ENCODE measurements at places on chromosomes 3 and 15. TPM values are rescaled to one million over a fixed set of nuclear protein-coding genes. Genes with fewer than 3 reads are reported as not detected.

GOLGA8R gene
- not detected for total RNA-seq

DNA sequence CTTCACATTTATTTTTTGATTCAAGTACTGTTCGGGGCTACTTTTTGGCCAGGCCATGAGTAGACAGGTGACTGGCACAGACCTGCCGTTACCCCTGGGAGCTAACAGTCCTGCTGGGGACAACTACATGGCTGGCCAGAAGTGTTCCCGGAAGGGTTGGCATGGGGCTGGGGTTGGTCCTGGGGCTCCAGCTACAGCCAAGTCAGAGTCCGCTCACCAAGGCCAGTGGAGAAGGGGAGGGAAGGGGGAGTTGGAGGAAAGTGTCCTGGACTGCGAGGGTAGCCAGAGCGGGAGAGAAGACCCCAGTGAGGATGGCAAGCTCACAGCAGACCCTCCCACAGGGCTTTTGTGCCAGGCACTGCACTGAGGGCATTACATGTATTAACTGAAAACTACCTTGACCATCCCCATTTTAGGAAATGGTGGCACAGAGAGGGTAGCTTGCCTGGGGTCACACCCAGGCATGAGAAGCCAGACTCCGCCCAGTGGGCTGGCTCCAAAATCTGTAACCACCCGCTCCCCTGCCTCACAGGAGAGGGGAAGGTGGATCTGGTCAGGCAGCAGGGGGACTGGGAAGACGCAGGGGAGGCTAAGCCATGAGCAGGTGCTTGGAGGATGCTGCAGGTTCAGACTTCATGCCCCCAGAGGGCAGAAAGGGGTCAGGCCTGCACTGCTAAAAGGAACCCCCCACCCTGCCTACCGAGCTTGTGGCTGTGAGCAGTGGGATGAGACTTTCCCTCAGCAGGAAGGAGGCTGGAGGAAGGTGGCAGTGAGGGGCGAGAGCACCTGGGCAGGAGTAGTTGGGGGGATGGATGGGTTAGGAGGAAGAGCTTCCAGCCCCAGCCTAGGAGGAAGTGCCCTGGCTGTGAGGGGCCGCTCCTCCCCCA, 38.3 kb upstream of the ESYT3 start:
- H3K36me3 ChIP-seq, result no peaks in the 10 kb centered on the region
- H3K4me1 ChIP-seq, result peaks cover 29% of the 10 kb centered on the region
- H3K27me3 ChIP-seq, result no peaks in the 10 kb centered on the region
- peak overlapping the region; percentile 31 for H3K27ac ChIP-seq
- no peak overlapping the region for H3K4me3 ChIP-seq
- DNase-seq, result no peak

FANCI gene
- 94.2 TPM for total RNA-seq

CCDC80 gene
- total RNA-seq, result 19.4 TPM

DNA sequence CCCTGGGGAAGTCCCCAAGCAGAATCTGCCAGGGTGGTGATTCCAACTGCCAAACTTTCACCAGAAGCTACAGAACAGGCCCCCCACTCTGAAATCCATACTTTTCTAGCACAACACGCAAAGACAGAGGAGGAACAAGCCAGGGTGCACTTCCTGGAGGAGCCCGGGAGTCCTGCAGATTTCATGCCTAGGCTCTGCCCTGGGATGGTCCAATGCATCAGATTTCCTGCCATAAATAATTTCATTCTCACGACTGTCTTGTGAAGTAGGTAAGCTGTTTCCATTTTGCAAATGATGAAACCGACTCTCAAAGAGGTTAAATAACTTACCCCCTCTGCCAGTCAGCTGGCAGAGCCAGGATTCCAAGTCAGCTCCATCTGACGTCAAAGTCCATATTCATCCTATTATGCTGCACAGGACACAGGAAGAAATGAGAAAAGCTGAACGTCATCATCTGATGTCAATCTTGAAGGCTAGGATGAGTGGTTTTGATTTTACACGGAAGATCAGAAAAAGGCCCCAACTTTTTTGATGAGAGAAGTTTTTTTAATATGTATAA, 134.8 kb upstream of the IGF1R start:
- H3K36me3 ChIP-seq, result no peaks in the 10 kb centered on the region
- H3K27ac ChIP-seq, result no peak overlapping the region
- H3K4me1 ChIP-seq, result no peaks in the 10 kb centered on the region
- no peaks in the 10 kb centered on the region for H3K27me3 ChIP-seq
